ENCODE measurements at places on chromosomes 13 and 19. TPM values are rescaled to one million over a fixed set of nuclear protein-coding genes. Genes with fewer than 3 reads are reported as not detected.

- no peak for DNase-seq
Observed at GRCh38 chr13:47326061-47326460, 429.2 kb upstream of the HTR2A start.

DNA sequence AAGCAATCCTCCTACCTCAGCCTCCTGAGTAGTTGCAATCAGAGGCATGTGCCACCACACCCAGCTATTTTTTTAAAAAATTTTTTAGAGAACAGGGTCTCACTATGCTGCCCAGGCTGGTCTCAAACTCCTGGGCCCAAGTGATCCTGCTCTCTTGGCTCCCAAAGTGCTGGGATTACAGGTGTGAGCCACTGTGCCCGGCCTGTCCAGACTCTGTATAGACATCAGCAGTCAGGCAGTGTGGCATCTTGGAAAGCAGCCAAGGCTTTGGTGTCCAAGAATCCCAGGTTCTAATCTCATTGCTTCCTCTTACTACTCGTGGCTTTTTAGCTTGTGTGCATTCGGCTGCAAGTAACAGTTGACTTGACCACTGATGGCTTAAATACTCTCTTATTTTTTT is 43.4 kb downstream of the BICRA start:
- DNase-seq = no peak

- DNase-seq = no peak
Observed at GRCh38 chr13:113140677-113141600, 17.5 kb upstream of the PROZ start.

- DNase-seq = no peak
Observed at GRCh38 chr19:55696301-55697068, 21.5 kb downstream of the EPN1 start.

DNA sequence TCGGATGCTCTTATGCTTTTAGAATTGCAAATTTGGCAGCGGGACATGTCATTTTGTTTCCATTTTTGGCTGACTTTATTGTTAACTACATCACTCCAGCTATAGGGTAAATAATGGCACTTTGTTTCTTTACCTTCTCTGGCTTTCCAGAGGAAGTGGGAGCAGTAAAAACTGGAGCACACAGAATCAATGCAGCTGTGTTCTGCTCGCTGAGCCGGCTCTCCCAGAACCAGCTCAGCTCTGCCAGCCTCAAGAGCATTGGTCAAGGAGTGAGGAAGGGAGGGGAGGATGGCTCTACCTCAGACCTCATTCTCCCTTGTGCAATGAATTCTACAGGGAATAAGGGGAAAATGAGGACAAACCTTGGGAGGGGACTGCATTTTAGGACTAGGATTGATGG is 50.5 kb upstream of the SPATA13 start:
- no peak for DNase-seq

DNA sequence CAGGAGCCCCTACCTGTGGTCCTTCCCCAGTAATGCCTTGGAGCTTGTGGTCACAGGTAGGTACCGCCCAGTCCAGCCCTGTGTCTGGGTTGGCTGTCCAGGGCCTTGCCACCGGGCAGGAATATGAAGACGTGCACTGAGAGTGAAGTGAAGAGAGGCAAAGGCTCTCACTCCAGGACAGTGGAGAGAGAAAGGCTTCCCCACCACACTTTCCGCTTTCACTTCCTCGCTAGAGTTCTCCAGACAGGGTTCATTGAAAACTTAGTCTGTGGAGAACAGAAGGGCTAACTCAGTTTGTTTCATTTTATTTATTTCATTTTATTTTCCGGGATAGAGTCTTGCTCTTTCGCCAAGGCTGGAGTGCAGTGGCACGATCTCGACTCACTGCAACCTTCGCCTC is 14.2 kb downstream of the FCAR start:
- no peak for DNase-seq

DNA sequence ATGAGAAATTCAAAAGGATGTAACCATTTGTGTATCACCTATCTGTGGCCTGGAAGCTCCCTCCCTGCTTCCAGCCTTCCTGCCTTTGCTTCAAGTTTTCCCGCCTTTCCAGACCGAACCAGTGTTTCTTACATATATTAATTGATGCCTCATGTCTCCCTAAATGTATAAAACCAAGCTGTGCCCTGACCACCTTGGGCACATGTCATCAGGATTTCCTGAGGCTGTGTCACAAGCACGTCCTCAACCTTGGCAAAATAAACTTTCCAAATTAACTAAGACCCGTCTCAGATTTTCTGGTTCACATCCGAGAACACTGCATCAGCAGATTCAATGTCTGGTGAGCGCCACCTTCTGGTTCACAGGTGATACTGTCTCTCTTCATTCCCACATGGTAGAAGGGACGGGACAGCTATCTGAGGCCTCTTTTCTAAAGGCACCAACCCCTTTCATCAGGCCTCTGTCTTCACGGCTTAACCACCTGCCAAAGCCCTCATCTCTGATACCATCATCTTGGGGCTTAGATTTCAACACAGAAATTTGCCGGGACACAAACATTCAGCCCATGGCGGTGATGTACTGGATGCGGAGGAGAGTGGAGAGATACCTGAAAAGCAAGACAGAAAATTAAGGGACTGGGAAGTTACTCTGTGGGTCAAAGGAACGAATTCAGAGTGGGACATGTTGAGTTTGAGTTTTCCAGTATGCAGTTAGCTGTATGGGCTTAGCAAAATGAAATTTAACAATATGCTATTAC is 58.7 kb upstream of the PABPC3 start:
- DNase-seq = peak; percentile 22

- DNase-seq = no peak
Observed at GRCh38 chr13:39100996-39101738, 62.9 kb downstream of the NHLRC3 start.

- DNase-seq = no peak
Observed at GRCh38 chr13:79614250-79614918, 133.4 kb downstream of the NDFIP2 start.

GRCh38 chr19:7326105-7326877 is 22.4 kb upstream of the ARHGEF18 start:
- peak; percentile 26 for DNase-seq

DNA sequence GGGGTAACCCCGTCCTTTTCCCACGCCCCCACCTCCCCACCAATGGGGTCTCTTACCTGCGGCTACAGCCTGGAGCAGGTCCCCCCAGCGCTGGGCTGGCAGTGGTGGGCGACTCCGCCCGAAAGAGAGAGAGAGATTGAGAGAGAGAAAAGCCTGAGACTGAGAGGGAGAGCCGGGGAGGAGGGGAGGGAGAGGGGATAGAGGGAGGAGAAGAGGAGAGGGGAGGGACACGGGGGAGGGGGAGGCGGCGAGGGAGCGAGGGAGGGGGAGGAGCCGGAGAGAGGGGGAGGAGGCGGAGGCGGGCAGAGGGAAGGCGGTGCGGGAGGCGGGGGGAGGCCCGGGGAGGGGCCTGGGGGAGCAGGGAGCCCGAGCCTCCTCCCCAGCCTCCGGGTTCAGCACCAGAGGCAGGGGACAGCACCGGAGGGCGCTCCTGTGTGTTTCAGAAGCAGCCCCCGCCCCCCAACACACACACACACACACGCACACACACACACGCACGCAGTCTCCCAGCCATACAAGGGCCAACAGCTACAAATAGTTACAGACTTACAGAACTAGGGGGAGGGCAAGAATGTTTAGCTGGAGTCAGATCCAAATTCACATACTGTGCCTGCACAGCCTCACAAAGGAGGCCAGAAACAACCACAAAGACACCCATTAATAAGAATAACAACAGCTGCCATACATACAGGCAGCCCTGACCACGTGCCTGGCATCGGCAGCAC is at the start of gene SLC8A2:
Gene SLC8A2, minus strand, starts transcription at position 161 of the 725 bp plus-strand sequence. CDS start 5,490 bp downstream, outside the sequence.
- DNase-seq = peak; percentile 55

- DNase-seq = no peak
Observed at GRCh38 chr19:16851031-16851712, 22.0 kb downstream of the SIN3B start.

DNA sequence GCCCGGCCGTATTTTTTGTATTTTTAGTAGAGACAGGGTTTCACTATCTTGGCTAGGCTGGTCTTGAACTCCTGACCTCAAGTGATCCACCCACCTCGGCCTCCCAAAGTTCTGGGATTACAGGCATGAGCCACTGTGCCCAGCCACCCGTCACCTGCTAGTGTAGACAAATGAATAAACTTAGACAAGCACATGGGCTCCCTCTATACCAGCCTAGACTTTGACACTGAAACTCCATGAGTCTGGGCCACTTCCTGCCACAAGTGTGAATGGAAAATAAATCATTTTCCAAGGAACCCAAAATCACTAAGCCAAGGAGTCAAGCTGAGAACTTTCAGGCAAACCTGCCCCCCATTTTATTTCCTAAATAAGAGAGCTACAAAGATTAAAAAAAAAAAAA is 27.0 kb upstream of the TPT1 start:
- no peak for DNase-seq

GRCh38 chr19:48461982-48462655 is 6.7 kb downstream of the KCNJ14 start:
- no peak for DNase-seq

GRCh38 chr13:20197361-20197834 is 4.7 kb upstream of the GJB2 start:
- peak; percentile 30 for DNase-seq

DNA sequence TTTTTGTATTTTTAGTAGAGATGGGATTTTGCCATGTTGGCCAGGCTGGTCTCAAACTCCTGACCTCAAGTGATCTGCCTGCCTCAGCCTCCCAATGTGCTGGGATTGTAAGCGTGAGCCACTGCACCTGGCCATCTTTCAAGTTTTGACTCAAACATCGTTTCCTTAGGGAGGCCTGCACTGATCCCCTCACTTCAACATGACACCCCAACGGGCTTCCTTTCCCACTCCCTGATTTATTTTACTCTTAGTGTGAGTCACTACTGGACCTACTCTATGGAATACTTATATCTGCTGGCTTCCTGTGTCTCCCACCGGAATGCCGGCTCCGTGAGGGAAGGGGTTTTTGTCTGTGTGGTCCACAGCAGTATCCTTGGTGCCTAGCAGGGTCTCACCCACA is 4.5 kb upstream of the ADAMTS10 start:
- no peak for DNase-seq

GRCh38 chr13:113526466-113527220 is 36.1 kb upstream of the DCUN1D2 start:
- no peak for DNase-seq

GRCh38 chr13:92991692-92992091 is 234.9 kb upstream of the GPC6 start:
- no peak for DNase-seq

DNA sequence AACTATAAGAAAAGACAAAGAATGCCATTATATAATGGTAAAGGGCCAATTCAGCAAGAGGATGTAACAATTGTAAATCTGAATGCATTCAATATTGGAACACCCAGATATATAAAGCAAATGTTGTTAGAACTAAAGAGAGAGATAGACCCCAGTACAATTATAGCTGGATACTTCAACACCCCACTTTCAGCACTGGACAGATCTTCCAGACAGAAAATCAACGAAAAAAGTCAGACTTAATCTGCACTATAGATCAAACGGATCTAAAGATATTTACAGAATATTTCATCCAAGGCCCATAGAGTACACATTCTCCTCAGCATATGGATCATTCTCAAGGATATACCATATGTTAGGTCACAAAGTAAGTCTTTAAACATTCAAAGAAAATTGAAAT is 194.6 kb upstream of the DACH1 start:
- no peak for DNase-seq

- DNase-seq = no peak
Observed at GRCh38 chr13:37383046-37383445, 215.5 kb downstream of the POSTN start.

DNA sequence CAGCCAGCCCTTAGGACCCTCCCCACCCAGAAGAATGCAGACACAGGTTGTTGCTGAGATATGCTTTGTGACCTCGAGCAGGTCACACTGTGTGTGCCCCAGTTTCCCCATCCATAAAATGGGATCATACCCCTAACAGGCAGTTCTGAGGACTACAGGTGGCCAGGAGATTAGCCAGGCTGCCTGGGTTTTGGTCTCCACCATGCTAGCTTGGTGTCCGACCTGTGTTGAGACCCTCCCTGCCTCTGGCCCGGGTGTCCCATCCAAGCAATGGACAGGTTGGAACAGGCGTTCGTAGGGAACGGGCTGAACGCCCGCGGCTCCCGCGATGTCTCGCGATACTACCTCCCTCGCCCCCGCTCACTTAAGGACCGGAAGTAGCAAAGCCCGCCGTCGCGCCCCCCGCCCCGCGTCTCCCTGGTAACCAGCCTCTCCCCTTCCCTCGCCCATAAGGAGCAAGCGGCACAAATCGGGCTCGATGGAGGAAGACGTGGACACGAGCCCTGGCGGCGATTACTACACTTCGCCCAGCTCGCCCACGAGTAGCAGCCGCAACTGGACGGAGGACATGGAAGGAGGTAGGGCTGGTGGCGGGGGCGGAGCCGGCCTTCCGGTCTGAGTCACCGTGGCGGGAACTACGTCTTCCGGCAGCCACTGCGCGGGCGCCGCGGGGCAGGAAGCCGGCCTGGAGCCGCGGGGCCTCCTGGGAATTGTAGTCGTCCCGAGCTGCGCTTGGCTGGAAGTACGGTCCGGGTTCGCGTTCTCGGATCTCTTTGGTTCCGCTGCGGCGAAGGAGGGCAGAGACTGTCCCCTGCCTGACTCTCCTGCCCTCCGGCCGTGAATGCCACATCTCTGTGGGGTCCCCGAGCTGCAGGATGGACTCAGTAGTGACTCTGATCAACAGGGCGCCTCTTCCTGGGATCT is 45.4 kb downstream of the SMIM24 start:
- DNase-seq = peak; percentile 95

DNA sequence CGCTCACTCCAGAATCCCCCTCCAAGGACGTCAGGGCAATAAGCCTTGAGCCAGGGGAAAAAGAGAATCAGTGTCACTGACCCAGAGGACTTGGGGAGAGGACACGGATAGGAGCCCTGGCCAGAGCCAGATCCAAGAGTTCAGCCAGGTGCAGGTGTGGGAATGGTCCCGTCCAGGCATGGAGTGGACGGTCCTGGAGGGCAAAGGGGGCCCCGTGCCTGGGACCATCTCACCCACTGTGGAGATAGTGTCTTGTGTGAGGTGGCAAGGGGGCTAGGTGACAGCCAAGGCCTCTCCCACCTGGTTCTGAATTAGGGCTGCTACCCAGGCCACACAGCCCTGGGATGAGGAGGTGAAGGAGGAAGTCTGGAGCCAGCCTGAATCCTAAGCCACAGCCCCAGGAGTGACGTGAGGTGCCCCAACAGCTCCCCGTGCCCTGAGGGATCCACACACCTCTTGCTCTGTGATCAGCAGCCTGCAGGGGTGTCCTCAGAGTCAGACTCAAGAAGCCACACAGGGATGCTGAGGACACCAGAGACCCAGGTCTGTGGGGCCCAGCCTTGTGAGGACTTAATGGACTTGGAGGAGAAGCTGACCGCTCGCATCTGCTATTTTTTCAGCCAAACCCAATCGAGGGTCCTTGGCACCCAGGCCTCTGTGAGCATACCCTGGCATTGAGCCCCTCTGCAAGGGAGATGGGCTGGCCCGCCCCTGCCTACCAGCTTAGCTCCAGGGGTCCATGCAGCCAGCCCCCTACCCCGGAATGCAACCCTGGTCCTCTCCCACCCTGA is 16.4 kb upstream of the ZNF14 start:
- no peak for DNase-seq

Gene YJEFN3
- not detected for polyA plus RNA-seq

Gene POU4F1
- not detected for polyA plus RNA-seq

Gene KASH5
- polyA plus RNA-seq = not detected

Gene MBD3L2
- polyA plus RNA-seq = not detected

Gene EDDM13
- 4.5 TPM for polyA plus RNA-seq
